Vagina (tissue), 2 donors: ENCODE measurements at places on chromosomes 13 and 19. TPM values are rescaled to one million over a fixed set of nuclear protein-coding genes. Genes with fewer than 3 reads are reported as not detected.

CARM1 gene
- 28.2 TPM for total RNA-seq

GRCh38 chr13:48156466-48156865 is 61.6 kb upstream of the MED4 start:
- DNase-seq, result no peak
- H3K4me1 ChIP-seq, result peaks cover 35% of the 10 kb centered on the region
- H3K27me3 ChIP-seq, result no peaks in the 10 kb centered on the region
- H3K36me3 ChIP-seq, result no peaks in the 10 kb centered on the region

GRCh38 chr13:91482427-91482826 is 84.0 kb downstream of the GPC5 start:
- no peaks in the 10 kb centered on the region for H3K27me3 ChIP-seq
- no peak for DNase-seq
- H3K27ac ChIP-seq, result no peak overlapping the region
- no peak overlapping the region for H3K4me3 ChIP-seq

DNA sequence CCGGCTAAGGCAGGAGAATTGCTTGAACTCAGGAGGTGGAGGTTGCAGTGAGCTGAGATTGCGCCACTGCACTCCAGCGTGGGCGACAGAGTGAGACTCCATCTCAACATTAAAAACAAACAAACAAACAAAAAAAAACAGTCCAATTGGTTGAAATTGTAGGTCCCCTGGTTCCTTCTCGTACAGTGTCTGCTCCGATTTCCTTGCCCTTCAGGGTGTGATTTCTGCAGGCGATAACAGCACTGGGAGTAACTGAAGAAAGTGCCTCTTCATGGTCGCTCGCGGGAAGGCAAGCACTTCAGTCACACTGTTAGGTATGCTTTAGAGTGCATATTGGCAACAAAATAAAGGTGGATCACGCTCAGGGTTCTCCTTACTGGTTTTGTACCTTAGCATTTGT is 39.7 kb downstream of the TPT1 start:
- H3K4me1 ChIP-seq, result no peaks in the 10 kb centered on the region
- DNase-seq, result no peak
- no peaks in the 10 kb centered on the region for H3K27me3 ChIP-seq

DNA sequence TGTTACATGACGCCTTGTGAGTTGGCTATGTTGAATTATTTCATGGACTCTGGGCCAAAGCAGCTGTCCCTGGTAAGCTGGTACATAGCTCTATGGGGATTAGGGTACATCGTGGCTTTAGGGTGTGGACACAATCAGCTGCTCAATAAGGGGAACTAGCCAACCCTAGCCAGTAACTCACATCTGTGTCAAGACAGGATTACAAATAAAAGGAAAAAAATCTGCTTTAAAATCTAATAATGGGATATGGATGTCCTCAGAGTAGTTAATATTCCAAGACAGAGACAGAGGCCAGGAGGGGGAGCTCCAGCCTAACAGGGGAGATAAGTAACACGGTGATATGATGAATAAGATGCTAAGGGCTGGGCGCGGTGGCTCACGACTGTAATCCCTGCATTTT is 21.1 kb upstream of the ZNF766 start:
- H3K4me1 ChIP-seq, result no peaks in the 10 kb centered on the region
- DNase-seq, result no peak
- no peak overlapping the region for H3K27ac ChIP-seq
- no peak overlapping the region for H3K4me3 ChIP-seq
- no peaks in the 10 kb centered on the region for H3K27me3 ChIP-seq
- H3K36me3 ChIP-seq, result no peaks in the 10 kb centered on the region
